Activated CD4-positive, CD25-positive, alpha-beta regulatory T cell treated with anti-CD3 and anti-CD28 coated beads, Interleukin-2, amount 50 U/mL, for 16 hours (primary cell): ENCODE measurements at places on chromosomes 5 and 9.

- no peak for DNase-seq
These were observed 12.7 kb upstream of the THG1L start for GRCh38 chr5:157718519-157718918.

DNA sequence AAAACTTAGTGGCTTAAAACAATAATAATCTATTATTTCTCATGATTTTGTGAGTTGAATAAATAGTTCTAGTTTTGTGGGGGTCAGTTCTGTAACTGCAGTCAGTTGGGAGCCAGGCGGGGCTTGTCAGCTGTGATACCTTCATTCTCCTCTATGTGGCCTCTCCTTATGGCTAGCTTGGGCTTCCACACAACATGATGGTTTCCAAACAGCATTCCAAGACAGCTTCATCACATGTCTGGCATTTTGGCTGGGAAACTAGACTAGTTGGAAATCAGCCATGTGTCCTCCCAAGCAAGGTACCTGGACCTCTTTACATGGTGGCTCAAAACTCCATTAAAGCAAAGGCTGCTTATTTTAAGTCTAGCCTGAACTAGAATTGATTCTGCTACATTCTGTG, 61.4 kb upstream of the RANBP3L start:
- DNase-seq, result no peak

- no peak for DNase-seq
These were observed 3.5 kb downstream of the DMXL1 start for GRCh38 chr5:119074419-119074818.

DNA sequence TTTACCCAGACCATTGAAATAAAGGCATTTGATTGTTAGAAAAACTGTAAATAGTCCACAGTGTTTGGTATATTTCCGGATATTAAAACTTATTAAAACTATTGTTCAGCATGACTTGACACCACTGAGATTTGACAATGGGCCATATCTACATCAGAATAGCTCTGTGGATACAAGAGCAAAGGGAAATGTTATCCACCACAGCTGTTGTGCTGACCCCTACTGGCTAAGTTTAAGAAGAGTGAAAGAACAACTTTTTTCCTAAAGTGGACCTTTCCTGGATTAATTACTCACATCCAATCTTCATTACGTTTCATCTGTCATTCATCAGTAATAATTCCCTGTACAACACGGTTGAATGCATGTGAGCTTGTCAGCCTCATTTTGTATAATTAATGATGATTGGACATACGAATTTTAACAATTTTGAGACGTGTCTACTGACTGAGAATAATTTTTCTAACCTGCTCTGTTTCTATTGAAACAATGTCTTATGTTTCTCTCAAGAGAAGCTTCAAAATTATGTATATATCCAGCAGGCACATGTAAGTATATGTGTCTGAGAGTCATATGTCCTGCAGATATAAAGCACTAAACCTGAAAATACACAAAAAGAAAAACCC, 1952.6 kb downstream of the MAT2B start:
- no peak for DNase-seq

DNA sequence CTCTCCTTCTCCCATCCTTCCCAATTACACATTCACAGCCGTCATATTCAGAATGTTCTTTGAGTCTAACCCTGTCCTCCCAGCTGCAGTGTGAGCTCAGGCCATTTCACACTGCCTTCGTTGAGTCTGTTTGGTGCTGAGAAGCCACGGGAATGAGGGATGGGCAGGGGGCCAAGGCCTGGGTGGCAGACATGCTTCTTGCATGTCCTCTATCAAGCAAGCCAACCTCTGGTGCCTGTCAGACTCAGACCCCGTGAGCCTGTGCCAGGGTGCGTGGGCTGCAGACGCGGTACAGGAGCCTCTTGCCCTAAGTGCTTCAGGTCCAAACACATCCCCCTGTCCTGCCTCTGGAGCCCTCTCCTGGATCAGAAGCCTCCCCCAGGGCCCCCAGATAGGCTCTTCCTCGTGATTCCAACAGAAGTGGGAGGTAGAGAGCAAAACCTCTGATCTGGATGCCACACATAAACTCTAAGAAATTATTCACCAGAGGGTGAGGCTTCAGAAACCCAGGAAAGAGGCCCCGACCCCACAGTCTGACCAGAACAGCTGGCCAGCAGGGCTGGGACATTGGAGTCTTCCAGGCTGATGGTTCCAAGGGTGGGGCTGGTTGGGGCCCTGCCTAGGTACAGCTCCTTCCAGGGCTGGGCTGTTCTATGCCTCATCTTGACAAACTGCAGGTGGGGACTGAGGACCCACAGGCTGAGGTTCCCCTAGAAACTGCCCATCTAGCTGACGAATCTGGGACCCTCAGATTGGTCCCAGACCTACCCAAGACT, 46.7 kb upstream of the CDKN2AIPNL start:
- no peak for DNase-seq
